HEK293T (cell line): ENCODE measurements at places on chromosomes 13 and 19.

DNA sequence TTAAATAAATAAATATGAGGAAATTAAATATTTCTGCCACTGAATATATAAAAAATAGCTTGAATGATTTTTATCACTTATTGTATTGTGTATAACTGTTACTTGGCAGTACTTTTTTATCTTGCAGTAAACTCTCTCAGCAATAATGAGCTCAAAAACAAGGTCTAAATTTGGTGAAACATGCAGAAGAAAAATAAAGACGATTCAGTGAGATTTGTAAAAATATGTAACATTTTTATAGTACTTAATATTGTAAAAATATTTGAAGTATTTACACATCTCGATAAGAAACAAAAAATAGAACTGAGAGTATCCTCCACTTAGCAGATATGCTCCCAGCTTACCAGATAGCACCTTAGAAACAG lies 120.6 kb upstream of the MLNR start:
- no peak for DNase-seq

DNA sequence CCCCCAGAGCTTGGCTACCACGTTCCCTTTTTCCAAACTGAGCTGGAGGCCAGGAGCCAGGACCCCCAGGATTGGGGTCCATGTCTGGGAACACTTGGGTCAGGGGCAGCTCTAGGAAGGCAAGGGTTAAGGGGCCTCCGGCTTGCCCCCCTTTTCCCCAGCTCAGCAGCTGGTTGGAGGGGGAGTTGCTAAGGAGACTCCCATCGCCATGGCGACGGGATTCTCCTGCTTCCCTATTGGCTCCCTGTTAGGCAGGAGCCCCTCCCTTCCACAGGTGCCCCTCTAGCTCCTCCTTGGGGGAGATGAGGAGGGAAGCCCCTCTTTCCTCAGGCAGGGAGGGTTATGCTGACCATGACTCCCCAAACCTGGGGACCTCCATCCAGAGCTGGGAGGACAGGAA lies 33.9 kb downstream of the PDE4A start:
- peak; percentile 53 for DNase-seq

GRCh38 chr19:18486746-18487145 lies 35.1 kb downstream of the ELL start:
- no peak for DNase-seq

DNA sequence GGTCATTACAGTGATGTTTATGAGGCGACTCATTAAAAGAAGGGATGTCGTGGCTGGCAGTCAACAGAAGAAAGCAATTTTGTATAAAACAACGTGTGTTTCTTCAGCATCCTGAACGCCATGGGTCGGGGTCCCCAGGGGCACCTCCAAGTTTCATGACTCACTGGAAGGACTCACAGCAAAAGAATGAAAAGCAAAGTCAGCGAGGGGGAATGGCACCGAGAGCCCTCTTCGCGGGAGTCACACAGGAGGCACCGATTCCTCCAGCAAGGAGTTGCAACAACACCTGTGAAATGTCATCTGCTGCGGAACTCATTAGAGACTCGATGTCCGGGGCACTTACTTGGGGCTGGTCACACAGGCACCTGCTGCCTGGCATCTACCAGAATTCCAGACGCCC lies 130.7 kb upstream of the PEG3 start:
- DNase-seq: no peak

DNA sequence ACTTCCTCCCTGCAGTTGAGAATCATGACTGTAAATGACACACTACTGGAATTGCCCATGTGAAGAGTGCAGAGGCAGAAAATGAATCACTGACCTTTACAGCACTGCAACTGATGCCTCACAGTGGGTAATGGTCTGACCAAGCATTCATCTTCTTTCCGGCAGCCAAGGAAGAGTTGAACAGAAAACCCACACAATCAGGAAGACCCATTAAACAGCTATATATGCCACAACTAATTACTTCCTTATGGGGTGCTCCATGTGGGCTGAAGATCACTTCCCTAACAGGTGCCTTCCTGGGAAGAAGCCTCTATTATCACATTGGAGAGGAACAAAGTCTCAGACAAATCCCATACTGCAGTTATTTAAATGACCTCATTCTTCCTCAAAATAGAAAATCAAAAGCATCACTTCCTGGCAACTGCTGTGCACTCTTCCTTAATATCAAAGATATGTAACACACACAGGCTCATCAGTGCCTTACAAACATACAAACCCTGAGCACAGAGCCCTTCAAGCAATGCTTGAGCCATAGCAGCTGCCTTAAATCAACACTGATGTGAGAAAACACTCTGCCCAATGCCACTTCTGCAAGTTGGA lies 45.8 kb downstream of the RUBCNL start:
- no peak for DNase-seq

DNA sequence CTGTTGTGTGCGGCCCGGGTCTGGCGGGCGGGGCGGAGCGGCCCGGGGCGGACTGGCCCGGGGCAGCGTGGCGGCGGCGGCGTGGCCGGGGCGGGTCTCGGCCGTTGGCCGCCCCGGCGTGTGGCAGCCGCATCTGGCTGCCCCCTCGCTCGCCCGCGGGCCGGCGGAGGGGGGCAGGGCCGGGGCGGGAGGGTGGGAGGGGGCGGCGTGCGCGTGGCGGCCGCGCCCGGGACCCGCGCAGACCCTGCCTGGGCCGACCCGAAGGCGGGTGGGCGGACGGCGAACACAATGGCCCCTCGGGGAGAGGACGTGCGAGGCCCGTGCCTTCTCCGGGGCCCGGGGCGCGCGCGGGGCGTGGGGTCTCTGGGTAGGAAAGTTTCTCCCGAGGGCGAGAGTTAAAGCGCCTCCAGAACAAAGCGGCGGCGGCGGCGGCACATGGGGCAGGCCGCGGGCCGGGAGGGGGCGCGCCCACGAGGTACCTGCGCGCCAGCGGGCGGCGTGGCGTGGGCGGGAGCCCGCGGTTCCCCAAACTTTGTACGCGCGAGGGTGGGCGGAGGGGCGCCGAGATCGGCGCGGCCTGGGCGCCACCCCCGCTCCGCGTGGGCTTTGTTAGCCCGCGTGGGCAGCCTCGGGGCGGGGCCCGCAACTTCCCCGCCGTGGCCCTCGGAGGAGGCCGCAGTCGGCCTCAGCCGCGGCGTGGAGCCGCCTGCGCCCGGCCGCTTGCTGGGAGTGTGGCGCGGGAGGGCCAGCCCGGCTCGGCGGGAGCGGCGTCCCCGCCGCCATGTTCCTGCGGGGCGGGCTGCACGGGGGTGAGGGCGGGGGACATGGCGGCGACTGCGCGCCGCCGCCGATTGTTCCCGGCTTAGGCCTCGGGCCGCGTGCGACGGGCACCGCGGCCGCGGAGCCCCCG lies 764 bp downstream of the MIR17HG start:
- DNase-seq: peak; percentile 50
